ENCODE measurements at places on chromosomes 2 and 18. TPM values are rescaled to one million over a fixed set of nuclear protein-coding genes. Genes with fewer than 3 reads are reported as not detected.

Gene NAT8
- not detected for total RNA-seq

Gene RBBP8
- 11.6 TPM for total RNA-seq

Gene ARHGAP25
- 155 TPM for total RNA-seq

Gene RSAD2
- total RNA-seq: 7.9 TPM

Gene DNAJC5G
- total RNA-seq: not detected

Gene ILKAP
- 146 TPM for total RNA-seq
